Amniotic stem cell (primary cell): ENCODE measurements at places on chromosomes 3 and 15.

- no peak for DNase-seq
Observed at GRCh38 chr3:126998728-126999127, 15.8 kb downstream of the PLXNA1 start.

DNA sequence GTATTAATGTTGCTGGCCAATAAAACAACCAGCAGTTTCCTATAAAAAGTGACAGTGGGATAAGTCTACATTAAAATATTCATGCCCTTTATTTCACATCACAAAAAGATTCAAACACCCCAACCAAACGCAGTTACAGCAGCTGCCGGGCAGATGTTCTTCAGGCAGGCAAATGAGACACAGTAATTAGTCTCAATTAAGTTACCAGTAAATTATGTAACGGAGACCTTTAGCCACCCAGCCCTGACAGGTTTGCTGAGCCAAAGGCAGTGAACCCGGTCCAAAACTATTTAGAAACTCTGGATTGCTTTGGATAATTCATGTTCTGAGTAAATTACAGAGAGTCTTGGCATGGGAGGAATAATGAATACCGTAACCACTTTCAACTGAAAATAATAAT is 289.2 kb upstream of the LYSMD4 start:
- no peak for DNase-seq

DNA sequence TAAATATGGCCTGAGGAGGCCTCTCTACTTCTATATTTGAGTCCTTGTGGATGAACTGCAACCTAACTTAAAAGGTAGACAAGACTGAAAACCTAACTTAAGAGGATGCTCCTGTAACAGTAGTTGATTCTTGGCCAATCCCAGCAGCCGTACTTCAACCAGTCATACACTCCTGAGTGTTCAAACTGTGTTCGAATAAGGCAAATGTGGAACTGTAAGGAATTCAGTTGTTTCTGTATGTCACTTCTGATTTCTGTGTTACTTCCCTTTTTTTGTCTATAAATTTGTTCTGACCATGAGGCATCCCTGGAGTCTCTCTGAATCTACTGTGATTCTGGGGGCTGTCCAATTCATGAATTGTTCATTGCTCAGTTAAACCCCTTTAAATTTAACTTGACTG is 20.5 kb downstream of the GALK2 start:
- no peak for DNase-seq

- DNase-seq: no peak
Observed at GRCh38 chr15:42032376-42033213, 11.8 kb upstream of the PLA2G4E start.

DNA sequence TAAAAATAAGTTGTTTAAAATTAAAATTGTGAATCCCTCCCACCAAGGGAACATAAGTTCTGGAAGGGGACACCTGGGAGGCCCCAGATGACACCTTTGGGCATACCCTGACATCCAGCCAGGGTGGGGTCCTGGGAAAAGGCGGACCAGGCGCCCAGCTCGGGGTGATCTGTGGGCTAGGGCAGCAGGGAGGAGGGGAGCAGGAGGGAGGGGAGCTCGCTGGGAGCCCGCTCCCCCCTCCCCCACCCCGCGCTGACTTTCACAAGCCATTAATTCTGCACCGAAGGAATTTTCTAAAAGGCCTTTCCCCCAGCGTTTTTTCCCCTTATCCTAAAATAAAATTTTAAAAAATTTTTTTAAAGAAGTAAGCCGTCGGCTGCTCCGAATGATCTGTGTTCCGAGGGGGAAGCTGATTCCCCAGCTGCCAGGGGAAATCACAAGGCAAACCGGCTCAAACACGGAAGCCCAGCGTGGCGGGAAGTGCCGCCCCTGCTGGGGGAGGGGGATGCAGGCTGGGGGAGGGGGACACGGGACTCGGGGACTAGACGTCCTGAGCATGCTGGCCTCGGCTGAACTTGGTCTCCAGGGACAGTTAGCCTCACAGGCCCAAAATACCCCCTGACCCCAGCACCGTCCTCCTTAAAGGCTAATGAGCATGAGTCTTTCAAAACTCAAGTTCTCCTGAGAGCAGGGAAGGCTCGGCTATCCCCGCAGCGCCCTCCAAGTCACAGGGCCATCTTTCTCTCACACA is 13.9 kb downstream of the PLXND1 start:
- no peak for DNase-seq

DNA sequence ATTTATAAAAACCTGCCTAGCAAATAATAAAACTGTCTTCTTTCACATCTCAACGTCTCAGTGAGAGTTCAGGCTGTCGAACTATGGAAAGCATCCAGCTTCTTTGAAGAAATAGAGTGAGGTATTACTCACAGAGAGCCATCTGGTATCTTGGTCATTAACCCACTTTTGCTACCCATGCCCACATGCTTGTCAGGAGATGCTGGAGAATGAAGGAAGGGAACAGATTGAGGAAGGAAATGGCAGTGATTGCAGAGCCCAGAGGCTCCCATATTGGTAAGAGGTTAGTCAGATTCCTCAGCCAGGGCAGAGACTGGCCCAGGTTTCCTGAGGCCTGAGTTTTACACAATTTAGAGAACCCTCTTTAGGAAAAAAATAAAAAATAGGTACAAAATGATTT is 119.1 kb downstream of the B3GALNT1 start:
- DNase-seq: no peak

DNA sequence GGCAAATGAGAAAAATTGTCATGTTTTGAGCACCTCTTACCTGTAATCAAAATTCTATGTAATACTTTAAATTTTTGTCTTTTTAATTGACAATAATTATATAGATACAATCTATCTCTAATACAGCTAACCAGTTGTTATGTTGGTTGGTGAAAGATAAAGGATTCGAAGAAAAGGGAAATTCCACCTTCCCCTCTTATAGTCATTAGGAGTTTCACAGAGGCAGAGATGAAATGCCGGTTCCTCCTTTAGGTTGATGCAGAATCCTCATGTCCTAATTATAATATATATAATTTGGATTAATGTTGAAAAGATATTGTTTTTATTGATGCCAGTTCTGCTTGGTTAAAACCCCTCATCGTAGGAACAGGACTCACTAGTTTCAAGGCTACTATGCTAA is 67.1 kb downstream of the LRCH3 start:
- DNase-seq: no peak

DNA sequence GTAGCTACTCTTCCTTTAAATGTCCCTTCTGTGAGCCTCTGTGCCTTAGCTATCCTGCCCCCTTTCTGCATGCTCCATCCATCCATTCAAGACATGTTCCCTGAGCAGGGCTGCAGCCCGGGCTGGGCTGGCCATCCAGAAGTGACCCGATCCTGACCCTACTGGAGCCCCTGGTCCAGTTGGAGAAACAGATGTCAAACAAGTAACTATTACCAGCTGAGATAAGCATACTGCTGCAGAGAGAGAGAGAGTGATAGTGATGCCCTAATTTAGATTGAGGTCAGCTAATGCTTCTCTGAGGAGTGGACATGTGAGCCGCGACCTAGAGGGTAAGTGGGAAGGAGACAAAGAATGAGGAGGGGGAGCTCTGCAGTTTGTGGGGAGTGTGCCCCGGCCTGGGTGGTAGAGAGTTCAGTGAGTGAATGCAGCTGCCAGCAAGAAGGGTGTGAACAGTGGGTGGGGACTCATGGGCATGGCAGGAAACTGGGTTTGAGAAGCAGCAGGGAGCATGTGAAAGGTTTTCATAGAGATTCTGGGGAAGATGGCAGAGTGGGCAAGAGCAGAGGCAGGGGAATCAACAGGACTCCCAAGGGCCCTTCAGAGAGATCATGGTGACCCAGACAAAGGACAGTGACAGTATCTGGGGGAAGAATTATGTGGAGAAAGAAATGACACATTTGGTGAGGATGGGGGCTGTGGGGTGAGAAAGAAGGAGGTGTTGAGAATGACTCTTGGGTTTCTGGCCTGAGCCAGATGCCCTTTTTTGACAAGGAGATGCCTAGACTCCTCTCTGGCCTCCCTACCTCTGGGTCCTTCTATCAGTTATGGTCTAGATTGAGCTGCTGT is 44.9 kb downstream of the CHCHD6 start:
- DNase-seq: no peak

DNA sequence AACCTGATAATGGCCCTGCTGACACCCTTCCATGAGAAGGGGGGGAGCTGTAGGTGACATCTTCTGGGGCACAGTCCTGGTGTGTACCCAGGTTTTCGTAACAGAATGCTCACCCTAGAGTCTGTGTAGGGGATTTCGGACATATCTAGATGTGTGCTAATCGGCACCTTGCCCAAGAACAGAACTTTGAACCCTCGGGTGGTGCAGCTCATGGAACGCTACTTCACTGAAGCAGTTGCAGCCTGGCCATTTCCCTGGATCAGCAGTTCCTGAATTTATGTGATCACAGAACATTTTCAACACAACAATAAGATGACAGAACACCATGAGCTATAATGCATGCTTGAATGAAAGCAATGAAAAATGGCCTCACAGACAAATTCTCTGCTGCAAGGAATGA is 57.5 kb upstream of the MUC13 start:
- no peak for DNase-seq

DNA sequence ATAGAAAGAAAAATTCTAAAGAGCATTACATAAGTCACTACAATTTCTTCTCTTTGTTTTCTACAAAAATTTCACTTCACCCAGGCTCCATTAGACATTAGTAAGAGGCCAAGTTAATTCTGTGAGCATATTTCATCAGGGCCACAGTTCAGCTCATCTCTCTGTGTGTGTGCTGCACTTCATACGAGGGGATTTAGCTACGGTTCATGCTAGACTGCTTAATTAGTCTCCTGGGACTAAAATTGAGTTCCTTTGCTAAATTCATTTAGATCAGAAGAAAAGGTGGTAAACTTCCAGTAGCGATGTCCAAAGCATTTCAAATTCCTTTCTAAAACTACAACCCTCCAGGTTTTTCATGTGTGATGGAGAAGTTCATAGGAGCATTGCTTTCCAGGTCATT is 83.1 kb upstream of the SETMAR start:
- no peak for DNase-seq

GRCh38 chr3:17443142-17443541 is 299.3 kb downstream of the TBC1D5 start:
- no peak for DNase-seq

- no peak for DNase-seq
Observed at GRCh38 chr3:11507719-11508118, 136.0 kb downstream of the VGLL4 start.

GRCh38 chr3:174329321-174329720 is 529.8 kb upstream of the NAALADL2 start:
- peak; percentile 19 for DNase-seq

DNA sequence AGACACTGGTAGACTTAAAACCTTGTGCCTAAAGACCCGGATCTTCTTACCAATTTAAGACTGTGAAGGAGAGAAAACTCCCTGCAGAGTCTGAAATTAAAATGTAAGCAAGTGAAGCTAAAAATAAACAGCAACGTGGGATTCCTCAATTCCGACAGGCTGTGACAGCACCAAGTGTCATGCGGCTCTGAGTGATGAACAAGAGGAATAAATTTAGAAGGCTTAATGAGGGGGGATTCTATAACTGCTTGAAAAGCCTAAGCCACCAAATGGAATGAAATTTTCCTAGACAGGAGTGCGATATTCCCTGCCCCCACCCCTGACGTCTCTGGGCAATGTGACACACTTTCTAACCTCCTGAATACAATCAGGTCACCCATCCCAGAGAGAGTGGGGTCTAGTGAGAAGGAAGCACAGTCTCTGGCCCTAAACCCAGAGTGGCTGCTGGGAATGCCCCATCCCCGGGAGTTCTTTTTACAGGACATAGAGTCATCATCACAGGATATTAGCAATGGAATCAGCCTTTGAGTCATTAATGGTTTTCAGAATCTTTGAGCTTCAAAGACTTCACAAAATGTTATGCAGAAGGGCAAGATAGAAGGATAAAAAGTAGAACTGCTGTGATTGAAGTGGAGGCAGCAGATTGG is 114.3 kb downstream of the EDEM1 start:
- DNase-seq: no peak

- no peak for DNase-seq
Observed at GRCh38 chr15:39622660-39623516, 42.0 kb downstream of the THBS1 start.

- no peak for DNase-seq
Observed at GRCh38 chr15:67025719-67026609, 39.4 kb upstream of the SMAD3 start.

DNA sequence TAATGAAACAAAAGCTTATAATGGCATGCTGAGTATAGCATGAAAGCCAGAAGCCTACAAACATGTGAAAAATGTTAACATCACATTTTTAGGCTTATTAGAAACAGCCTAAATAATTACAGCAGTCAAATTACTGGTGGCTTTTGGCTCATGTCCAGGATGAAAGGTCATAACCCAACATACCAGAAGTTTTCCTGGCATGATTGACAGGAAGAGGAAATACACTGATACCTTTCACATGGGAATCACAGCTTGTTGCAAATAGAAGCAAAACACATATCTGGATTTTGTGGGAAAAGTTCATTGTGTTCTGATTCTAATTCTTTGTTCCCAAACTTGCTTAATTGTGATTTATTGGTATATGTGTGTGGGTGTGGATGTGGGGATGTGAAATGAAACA is 393.5 kb upstream of the ARRDC4 start:
- DNase-seq: no peak

- DNase-seq: no peak
Observed at GRCh38 chr3:14329842-14330241, 72.6 kb upstream of the SLC6A6 start.

GRCh38 chr15:33730815-33731214 is 237.5 kb upstream of the CHRM5 start:
- DNase-seq: no peak

- no peak for DNase-seq
Observed at GRCh38 chr3:52305926-52306325, 10.2 kb upstream of the DNAH1 start.
